ENCODE measurements at places on chromosomes 2 and 18.
A peak's percentile ranks its signal among the peaks of the same experiment; 100 is the strongest.

GRCh38 chr2:19041434-19042041 lies 316.9 kb downstream of the OSR1 start:
- H3K27me3 ChIP-seq = no peaks in the 10 kb centered on the region
- H3K27ac ChIP-seq = no peak overlapping the region
- no peak for DNase-seq
- H3K36me3 ChIP-seq = no peaks in the 10 kb centered on the region

GRCh38 chr2:63840785-63841253 lies 877 bp upstream of the UGP2 start:
- DNase-seq = peak; percentile 99
- peak overlapping the region; percentile 92 for H3K4me3 ChIP-seq
- no peaks in the 10 kb centered on the region for H3K27me3 ChIP-seq
- H3K27ac ChIP-seq = peak overlapping the region; percentile 98

DNA sequence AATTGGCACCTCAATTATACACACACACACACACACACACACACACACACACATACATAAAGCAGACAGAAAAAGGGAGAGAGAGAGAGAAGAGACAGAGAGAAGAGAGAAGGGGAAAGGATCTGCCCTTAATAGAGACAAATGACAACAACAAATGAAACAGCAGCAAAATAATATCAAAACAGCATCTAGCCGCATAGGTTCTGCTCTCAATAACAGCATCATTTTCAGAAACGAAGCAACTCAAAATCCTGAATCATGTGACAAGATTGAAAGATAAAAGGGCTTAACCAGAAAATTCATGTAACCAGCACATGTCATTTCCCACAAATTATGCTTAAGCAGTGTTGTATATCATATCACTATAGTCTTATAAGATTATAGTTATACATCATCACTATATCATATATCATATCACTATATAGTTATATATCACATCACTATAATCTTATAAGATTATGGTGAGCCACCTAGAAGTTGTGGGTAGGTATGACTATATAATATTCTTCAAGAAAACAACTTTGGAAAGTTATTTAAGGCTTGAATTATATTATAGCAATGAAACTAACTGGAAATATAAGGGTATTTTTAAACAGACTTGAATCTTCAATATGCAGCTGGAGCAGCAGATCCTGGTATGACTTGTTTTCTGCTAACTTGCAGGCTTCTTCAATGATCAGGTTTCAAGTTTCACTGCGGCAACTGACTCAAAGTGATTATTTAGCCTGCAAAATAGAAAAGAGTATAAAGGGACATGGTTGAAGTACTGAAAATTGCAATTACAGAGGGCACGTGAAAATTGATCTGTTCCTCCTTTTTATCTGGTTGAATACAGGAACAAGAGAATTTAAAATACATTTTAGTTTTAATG lies 16.1 kb upstream of the VPS54 start:
- H3K27ac ChIP-seq = peak overlapping the region; percentile 81
- peak; percentile 54 for DNase-seq
- peak overlapping the region; percentile 40 for H3K4me3 ChIP-seq
- H3K4me1 ChIP-seq = peaks cover 52% of the 10 kb centered on the region

DNA sequence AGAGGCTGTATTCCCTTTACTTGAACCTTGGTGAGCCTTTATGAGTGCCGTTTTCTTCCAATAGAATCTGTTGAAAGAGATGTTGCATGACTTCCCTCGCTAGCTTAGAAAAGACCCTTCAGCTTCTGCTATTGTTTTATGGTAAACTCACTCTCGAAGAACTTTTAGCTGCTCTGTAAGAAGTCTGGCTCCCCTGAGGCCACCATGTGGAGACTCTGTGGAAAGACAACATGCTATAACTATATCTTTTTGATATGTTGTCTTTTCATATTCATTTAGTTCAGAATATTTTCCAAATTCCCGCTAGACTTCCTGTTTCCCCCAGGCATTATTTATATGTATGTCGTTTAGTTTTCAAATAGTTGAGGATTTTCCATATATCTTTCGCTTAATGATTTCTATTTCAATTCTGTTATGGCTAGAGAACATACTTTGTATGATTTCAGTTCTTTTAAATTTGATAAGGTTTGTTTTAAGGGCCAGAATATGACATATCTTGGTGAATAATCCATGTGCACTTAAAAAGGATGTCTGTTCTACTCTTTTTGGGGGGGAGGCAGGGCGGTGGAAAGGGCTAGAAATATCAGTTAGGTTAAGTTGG lies 64.1 kb downstream of the PTPN4 start:
- no peak overlapping the region for H3K4me3 ChIP-seq
- H3K27ac ChIP-seq = no peak overlapping the region
- H3K36me3 ChIP-seq = peaks cover 5% of the 10 kb centered on the region

DNA sequence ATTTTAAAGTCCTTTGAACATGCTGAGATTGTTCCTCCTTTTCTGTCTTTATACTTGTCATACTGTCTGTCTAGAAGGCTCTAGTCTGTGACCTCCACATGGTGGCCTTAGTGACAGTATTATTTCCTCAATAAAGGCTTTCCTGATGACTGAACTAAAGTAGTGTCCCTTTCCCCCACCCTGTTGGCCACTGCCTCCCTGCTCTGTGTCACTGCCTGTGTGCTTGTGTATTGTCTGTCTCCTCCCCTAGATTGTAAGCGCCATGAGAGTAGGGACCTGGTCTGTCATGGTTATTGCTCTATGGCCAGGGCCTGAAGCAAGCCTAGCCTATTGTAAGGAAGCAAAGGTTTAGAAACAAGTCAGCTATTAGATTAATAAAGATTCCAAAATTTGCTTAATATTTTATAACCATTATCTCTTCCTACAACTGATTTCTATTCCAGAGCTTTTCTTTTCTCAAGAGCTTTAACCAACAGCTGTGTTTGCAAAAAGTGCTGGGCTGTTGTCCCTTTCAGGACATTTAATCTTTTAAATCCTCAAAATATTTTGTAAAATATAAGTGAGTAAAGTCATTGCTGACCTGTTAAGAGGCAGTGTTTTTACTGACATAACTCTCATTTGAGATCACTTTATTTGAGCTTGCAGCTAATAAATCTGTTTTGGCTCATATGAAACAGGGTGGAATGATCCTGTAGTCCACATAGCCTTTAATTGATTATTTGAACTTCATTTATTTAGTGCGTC lies 35.5 kb downstream of the DIS3L2 start:
- H3K4me3 ChIP-seq = no peak overlapping the region
- peaks cover 7% of the 10 kb centered on the region for H3K36me3 ChIP-seq
- DNase-seq = no peak
- H3K27me3 ChIP-seq = no peaks in the 10 kb centered on the region
- H3K4me1 ChIP-seq = peaks cover 35% of the 10 kb centered on the region

- peaks cover 76% of the 10 kb centered on the region for H3K4me1 ChIP-seq
- H3K27ac ChIP-seq = peak overlapping the region; percentile 16
- H3K36me3 ChIP-seq = peaks cover 30% of the 10 kb centered on the region
- DNase-seq = peak; percentile 49
- H3K4me3 ChIP-seq = no peak overlapping the region
- H3K27me3 ChIP-seq = no peaks in the 10 kb centered on the region
These were observed 15.1 kb downstream of the DOCK10 start for GRCh38 chr2:225027061-225027762.

DNA sequence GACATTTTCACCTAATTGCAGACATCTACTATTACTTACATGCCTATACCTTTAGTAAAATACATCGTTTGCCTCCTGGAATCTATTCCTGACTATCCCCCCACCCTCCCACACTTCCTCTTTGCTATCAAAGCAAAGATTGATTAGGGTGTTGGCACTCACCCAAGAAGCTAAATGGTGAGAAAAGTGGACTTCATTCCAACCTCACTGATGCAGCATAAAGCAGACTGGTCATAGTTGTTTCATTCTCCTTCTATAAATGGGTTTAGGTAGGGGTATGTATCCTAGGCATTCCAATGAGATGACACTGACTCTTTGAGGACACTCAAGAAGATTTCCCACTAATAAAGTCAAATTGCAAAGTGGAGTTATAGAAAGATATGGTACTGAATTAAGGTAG lies 97.4 kb downstream of the LRP1B start:
- H3K4me3 ChIP-seq = no peak overlapping the region
- H3K27ac ChIP-seq = no peak overlapping the region
- no peaks in the 10 kb centered on the region for H3K27me3 ChIP-seq
- H3K4me1 ChIP-seq = no peaks in the 10 kb centered on the region
- no peak for DNase-seq

DNA sequence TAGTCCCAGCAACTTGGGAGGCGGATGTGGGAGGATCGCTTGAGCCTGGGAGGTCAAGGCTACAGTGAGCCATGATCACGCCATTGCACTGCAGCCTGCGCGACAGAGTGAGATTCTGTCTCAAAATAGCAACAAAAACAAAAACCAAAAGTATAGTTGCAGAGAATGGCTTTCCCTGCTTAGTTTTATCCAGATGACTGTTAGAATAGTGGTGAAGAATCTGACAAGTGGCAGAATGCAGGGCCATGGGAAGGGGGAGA lies 53.8 kb downstream of the NEDD4L start:
- no peaks in the 10 kb centered on the region for H3K4me1 ChIP-seq
- DNase-seq = no peak
- H3K27ac ChIP-seq = no peak overlapping the region
- no peaks in the 10 kb centered on the region for H3K27me3 ChIP-seq

GRCh38 chr2:175766880-175767279 lies 235.2 kb downstream of the LNPK start:
- DNase-seq = no peak
- H3K4me1 ChIP-seq = no peaks in the 10 kb centered on the region
- no peak overlapping the region for H3K27ac ChIP-seq
- no peaks in the 10 kb centered on the region for H3K27me3 ChIP-seq
- H3K36me3 ChIP-seq = no peaks in the 10 kb centered on the region

GRCh38 chr2:56522605-56523089 lies 338.9 kb downstream of the CCDC85A start:
- H3K36me3 ChIP-seq = no peaks in the 10 kb centered on the region
- no peak overlapping the region for H3K27ac ChIP-seq
- H3K27me3 ChIP-seq = no peaks in the 10 kb centered on the region
- H3K4me3 ChIP-seq = no peak overlapping the region

GRCh38 chr2:73177645-73178255 lies 24.6 kb upstream of the NOTO start:
- no peak overlapping the region for H3K27ac ChIP-seq
- peak overlapping the region; percentile 71 for H3K4me3 ChIP-seq
- no peaks in the 10 kb centered on the region for H3K36me3 ChIP-seq
- no peak for DNase-seq

- H3K27ac ChIP-seq = no peak overlapping the region
- H3K4me1 ChIP-seq = peaks cover 36% of the 10 kb centered on the region
- no peaks in the 10 kb centered on the region for H3K27me3 ChIP-seq
- H3K4me3 ChIP-seq = no peak overlapping the region
- peaks cover 5% of the 10 kb centered on the region for H3K36me3 ChIP-seq
- DNase-seq = peak; percentile 68
These were observed 3.7 kb downstream of the HDAC4 start for GRCh38 chr2:239396881-239397681.

DNA sequence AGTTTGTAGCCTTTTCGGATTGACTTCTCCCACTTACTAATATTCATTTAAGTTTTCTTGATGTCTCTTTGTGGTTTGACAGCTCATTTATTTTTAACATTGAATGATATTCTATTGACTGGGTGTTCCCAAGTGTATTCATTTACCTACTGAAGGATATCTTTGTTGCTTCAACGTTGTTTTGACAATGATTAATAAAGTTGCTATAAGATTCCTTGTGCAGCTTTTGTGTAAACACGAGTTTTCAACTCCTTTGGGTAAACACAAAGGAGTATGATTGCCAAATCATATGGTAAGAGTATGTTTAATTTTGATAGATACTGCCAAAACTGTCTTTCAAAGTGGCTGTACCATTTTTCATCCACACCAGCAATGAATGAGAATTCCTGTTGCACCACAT lies 1200.9 kb downstream of the DSC3 start:
- H3K27me3 ChIP-seq = no peaks in the 10 kb centered on the region
- H3K4me1 ChIP-seq = no peaks in the 10 kb centered on the region
- no peaks in the 10 kb centered on the region for H3K36me3 ChIP-seq
- DNase-seq = no peak

GRCh38 chr18:28124131-28125029 lies 52.5 kb downstream of the CDH2 start:
- no peaks in the 10 kb centered on the region for H3K36me3 ChIP-seq
- no peaks in the 10 kb centered on the region for H3K4me1 ChIP-seq
- no peak overlapping the region for H3K4me3 ChIP-seq
- H3K27me3 ChIP-seq = no peaks in the 10 kb centered on the region

DNA sequence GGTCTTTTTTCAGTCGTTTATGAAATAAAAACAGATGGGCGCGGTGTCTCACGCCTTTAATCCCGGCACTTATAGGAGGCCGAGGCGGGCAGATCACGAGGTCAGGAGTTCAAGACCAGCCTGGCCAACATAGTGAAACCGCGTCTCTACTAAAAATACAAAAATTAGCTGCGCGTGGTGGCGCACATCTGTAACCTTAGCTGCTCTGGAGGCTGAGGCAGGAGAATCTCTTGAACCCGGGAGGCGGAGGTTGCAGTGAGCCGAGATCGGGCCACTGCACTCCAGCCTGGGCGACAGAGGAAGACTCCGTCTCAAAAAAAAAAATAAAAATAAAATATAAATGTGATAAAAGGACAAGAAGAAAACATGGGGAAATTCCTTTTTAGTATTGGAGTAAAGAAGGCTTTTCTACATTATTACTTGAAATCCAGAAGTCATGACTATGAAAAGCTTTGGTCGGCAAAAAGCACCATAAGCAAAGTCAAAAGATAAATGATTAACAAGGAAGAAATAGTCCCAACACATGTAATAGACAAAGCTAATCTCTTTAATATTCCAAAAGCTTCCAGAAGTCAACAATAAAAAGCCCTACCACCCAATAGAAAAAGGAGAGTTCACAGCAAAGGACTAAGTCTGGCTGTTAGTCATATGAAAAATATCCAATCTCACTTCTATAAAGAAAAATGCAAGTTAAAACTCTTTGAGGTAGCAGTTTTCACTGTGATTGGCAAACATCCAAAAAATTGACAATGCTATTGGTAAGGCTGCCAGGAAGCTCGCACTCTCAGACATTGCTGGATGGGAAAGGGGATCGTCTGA lies 1.4 kb upstream of the FAM168B start:
- no peaks in the 10 kb centered on the region for H3K27me3 ChIP-seq
- DNase-seq = no peak
- H3K4me3 ChIP-seq = peak overlapping the region; percentile 81
- H3K27ac ChIP-seq = peak overlapping the region; percentile 19
- H3K4me1 ChIP-seq = peaks cover 17% of the 10 kb centered on the region

DNA sequence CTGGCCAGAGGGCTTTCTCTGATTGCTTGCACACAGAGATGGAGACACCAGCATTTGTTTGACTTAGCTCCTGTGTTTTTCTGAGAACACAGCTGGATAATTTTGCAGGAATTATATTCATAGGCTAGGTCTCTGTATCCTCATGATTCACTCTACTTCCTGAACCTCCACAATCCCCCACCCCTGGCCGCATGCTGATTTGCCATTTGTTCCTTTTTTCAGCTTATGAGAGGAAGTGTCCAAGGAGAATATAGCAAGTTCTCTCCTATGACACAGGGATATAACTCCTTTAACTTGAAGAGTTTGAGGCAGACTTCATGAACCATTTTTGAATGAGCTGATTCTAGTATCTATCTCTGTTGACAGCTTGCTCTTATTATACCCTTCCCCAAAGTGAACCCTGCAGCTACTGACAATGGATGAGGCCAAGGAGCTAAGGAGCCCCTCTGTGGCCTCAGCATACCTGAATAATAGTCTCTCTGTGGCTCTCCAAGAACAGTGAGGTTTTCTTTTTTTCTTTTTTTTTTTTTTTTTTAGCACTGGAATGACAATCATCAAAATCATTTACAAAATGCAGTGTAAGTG lies 15.4 kb downstream of the CAVIN2 start:
- peaks cover 5% of the 10 kb centered on the region for H3K27me3 ChIP-seq
- H3K36me3 ChIP-seq = no peaks in the 10 kb centered on the region
- no peak overlapping the region for H3K27ac ChIP-seq
- no peak overlapping the region for H3K4me3 ChIP-seq
